ENCODE measurements at places on chromosomes 12 and 14.

- no peak for DNase-seq
Measured at GRCh38 chr12:52395761-52396434, 10.2 kb downstream of the KRT82 start.

DNA sequence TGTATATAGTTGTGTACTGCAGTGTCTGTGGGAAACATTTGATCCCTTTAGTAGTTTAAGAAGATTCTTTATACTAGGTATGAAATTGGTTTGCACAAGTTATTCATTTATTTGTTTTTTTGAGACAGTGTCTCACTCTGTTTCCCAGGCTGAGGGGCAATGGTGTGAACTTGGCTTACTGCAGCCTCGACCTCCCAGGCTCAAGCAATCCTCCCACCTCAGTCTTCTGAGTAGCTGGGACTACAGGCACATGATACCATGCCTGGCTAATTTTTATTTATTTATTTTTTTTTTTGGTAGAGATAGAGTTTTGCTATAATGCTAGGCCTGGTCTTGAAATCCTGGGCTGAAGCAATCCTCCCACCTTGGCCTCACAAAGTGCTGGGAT lies 209.4 kb downstream of the RASSF9 start:
- no peak for DNase-seq

DNA sequence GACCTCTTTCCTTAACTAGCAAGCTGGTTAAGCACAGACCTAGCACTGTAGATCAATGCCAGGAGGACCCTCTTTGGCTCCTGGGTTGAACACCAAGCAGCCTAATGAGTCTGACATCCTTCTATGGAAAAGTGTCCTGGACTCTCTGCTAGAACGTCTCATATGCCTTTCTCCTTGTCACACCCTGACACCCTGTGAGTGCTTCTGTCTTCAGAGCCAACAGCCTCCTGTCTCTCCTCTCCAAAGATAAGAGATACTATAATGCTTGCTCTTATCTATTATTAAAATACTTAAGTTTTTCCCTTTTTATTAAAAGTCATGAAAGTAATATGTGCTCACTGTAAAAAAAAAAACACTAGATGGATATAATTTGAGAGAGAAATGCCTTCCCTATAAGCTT lies 222.7 kb downstream of the FOXN3 start:
- DNase-seq, result no peak

- DNase-seq, result no peak
Measured at GRCh38 chr14:99321955-99322730, 50.1 kb upstream of the BCL11B start.

GRCh38 chr12:79344855-79345847 lies 345.6 kb downstream of the PAWR start:
- no peak for DNase-seq

DNA sequence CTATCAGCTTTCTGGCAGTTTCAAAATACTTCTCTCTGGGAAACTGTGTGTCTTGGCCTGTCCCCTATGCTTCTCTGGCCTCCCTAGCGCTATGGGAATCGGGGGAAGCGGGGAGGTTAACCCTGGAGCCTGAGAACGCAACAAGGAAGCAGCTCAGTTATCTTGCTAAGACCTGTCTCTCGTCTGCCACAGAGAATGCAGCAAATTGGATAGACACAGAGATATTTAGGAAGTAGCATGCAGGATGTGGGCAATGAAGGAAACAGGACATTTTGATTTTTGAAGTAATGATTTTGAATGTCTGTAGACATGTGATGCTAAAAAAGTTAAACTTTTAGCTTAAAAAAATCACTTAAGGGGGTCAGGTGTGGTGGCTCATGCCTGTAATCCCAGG lies 6.6 kb upstream of the CALCOCO1 start:
- no peak for DNase-seq

DNA sequence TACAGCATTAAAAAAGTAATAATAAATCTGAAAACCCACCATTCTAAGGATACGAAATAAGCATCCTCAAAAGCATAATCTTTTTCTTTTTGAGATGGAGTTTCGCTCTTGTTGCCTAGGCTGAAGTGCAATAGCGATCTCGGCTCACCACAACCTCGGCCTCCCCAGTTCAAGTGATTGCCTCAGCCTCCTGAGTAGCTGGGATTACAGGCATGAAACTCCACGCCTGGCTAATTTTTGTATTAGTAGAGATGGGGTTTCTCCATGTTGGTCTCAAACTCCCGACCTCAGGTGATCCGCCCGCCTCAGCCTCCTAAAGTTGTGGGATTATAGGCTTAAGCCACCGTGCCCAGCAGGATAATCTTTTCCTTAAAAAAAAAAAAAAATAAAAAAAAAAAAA lies 4.3 kb downstream of the CCNT1 start:
- no peak for DNase-seq

- DNase-seq, result no peak
Measured at GRCh38 chr14:64899958-64900357, 14.3 kb upstream of the CHURC1 start.

DNA sequence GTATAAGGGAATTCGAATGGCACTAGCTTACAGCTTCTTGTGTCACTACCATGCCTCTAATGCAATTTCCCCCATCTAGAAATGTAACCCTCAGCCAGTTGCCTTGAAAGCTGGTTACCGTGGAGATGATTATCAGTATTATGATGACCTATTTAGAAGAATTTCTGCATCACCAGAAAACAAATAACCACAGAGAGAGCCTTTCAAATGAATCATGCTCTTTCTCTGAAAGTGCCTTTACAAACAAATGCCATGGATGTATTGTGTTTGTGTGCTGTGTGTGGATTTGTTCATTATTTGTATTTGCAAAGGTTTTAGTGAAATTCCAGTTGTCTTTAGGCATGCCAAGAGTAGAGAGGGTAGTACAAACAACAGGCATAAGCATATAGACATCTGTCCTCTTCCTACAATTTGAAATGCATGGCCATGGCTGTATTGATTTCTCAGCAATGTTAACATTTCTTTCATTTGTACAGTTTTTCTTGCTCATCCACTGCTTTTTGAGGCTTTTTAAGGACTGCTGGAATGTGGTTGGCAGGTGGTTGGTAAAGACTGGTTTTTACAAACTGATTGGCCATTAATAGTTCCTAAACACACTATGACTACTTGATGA lies 266.5 kb downstream of the PAWR start:
- no peak for DNase-seq

GRCh38 chr12:2064071-2064507 lies 11.3 kb downstream of the CACNA1C start:
- DNase-seq, result no peak

GRCh38 chr12:63964301-63964700 lies 119.8 kb downstream of the SRGAP1 start:
- no peak for DNase-seq

DNA sequence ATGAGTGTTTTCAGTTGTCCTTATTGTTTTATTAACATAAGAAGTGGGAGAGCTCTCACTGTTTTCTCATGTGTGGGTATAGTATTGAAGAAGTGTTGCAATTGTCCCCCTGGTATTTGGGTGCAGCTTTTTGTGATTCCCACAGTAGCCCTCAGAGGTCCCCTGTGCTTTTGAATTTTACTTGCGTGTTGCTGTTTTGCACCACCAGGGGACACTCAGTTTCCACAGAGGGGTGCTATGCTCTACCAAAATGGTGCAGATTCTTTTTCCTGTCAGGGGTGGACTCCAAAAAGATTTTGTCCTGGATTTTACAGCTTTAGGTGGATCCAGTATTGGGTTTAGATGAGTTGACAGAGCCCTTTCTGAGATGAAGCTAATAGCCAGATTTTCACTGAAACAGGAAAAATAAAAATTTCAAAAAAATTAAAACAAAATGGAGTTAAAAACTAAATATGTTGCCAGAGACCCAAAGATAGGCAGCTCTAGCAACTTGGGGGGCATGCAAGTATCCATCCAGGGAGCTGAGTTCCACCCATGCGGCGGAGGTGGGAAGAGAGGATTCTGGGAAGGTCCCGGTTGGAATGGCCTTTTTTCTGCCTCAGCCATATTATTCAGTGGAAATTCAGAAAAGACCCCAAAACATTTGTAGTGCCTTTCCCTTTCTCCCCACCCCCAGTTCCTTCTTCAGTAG lies 50.2 kb downstream of the TTLL5 start:
- DNase-seq, result no peak

- DNase-seq, result no peak
Measured at GRCh38 chr12:118359541-118359915, 13.2 kb downstream of the TAOK3 start.

All from central memory CD8-positive, alpha-beta T cell (primary cell).